Stimulated activated CD8-positive, alpha-beta memory T cell treated with anti-CD3 and anti-CD28 coated beads, Interleukin-4, amount 100 ng/mL, for 1 hour (primary cell): ENCODE measurements at places on chromosomes 2 and 18.

GRCh38 chr18:70219688-70220087 lies 14.2 kb upstream of the RTTN start:
- DNase-seq = no peak

GRCh38 chr2:35741556-35741955 lies 614.0 kb upstream of the CRIM1 start:
- no peak for DNase-seq

GRCh38 chr18:27719680-27720079 lies 457.2 kb downstream of the CDH2 start:
- DNase-seq = no peak

DNA sequence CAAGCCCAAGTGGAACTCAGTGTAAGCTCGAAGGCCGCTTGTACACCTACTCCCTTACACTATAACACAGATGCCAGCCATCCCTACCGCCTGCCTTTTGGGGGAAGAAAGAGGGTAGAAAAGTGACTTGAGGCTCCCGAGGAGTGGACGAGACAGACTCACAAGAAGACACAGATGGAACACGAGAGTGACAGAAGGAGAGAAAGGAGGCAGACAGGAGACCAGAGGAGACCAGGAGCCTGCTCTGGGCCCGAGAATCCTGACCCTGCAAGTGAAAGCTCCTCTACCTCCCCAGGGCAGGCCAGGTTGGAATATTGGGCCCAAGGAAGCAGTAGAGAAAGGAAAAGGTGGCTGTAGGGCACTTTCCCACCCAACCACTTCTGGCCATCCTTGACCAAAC lies 23.4 kb upstream of the TNS1 start:
- no peak for DNase-seq

GRCh38 chr18:1825296-1825695 lies 746.0 kb downstream of the METTL4 start:
- DNase-seq = no peak

DNA sequence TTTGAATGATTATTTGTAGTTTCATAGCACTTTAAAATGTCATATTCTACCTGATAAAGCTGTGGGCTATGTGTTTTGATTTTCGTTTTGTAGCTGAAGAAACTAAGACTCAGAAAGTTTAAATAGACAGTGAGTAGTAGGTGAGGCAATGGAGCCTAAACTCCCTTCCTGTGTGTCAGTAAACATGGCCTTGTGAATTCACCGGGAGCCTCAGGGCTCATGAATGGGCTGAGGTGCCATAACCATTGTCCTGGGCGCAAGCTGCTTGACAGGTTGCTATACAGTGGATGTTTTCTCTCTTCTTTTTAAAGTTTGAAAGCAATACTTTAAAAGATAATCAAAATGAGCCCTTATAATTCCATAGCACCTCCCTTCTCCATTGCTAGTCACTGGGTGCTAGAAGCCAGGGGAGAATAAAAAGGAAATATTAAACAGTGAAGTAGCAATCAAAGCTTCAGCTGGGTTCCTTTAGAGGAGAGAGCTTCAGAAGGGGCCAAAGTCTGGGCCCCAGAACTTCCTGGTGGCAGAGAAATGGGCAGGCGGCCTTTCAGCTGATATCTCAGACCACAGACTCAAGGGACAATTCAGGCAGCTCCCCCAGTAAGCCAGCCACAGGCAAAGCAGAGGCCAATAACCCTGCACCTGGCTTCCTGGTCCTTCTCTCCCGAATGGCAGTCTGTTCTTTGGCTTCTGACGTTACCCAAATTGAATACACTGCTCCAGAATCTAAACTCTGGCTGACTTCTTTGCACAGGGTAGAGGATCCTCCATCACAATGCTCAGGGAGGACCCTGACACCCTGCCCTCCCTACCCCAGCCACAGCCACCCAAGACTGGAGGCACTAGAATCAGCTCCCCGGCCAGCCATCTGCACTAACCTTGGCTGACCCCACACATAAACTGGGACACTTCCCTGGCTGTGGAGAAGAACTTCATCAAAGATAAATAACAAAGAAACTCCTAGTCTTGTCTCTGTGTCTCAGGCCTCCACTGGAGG lies 51.8 kb upstream of the NPAS2 start:
- DNase-seq = no peak

DNA sequence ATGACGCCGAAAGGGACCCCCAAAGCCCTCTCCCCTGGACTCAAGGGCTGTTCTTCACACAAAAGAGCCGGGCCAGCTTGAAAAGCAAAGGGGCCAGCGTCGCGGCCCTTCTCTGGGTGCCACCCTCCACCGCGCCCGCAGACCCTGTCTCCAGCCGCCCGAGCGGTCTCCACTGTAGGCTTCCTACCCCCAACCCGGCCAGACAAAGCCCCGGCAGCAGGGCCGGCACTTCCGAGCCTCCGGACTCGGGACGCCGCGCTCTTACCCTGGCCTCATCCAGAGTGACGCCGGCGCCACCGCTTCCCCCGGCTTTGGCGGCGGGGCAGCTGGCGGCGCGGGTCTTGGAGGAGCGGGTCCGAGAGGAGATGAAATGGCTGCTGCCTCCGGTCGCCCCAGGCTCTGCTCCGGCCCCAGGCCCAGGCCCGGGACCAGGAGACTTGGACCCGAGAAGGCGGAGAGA lies 603 bp downstream of the ATAD2B start:
- no peak for DNase-seq

DNA sequence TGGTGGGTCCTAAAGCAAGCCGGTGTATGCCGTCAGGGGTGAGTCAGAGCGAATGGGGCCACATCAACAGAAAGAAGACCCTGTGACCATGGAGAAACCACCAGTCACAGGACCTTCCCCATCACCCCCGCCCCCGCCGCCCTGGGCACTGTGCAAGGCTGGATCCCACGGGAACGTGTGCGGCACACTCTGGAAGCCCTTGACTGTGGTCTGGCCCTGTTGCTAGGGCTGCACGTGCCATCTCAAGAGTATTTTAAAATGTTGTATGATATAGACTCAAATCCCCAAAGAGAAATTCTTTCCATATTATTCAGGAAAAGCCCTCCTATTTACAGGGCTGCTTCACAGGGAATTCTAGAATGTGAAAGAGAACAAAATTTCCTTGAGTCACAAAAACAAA lies 174.8 kb downstream of the BCL2 start:
- DNase-seq = no peak

DNA sequence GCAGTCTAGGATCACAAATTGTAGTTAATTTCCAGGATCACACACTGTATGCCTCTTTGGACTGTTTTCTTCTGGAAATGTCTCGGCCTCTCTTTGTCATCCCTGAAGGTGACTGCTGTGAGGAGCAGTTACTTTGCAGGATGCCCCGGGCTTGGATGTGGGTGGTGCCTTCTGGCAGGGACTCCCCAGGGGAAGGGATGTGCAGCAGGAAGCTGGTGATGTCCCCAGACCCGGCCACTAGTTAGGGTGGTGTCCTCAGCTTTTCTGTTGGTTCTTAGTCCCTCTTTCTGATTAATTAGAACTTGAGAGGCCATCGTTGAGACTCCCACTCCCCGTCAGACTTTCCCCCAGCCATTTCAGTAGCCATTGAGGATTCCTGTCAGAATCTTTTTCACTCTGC lies 286.6 kb upstream of the HDAC4 start:
- no peak for DNase-seq

GRCh38 chr18:23718243-23718720 lies 29.0 kb downstream of the LAMA3 start:
- DNase-seq = no peak

DNA sequence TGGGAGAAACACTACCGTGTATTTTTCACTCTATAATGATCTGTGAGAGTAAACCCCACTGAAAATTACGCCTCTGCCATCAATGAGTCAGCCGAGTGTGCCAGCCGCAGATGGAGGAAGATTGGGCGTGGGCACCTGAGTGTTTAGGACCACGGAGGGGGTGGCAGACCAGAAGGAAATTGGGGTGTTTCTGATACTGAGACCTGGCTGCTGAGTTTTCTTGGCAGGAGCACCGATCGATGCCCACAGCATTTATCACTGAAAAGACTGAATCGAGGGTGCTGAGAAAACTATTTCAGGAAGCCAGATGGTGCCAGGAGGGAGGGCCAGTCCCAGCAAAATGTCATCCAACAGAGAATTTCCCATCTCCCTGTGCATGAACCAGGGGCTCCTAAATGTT lies 91.9 kb upstream of the TPO start:
- no peak for DNase-seq

- DNase-seq = no peak
These were observed 2.3 kb downstream of the DCAF17 start for GRCh38 chr2:171436307-171436706.

DNA sequence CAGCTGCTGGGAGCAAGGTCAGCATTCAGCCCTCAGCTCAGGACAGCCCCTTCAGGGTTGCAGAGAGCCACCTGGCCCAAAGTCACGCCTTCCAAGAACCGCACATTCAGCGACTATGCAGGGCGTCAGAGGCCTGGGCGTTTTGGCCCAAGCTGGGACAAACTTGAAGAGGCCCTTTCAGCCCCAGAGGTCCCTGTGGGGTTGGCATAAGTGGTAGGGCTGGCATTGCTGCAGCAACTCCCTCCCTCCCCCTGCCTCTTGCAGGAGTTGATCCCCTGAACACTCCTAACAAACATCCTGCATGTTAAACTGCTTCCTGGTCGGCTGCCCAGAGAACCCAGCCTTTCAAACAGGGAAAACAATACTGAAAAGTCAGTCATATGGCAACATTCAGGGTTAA lies 192.9 kb upstream of the SMAD2 start:
- DNase-seq = no peak

GRCh38 chr2:116411211-116411610 lies 1403.3 kb upstream of the DDX18 start:
- DNase-seq = no peak

DNA sequence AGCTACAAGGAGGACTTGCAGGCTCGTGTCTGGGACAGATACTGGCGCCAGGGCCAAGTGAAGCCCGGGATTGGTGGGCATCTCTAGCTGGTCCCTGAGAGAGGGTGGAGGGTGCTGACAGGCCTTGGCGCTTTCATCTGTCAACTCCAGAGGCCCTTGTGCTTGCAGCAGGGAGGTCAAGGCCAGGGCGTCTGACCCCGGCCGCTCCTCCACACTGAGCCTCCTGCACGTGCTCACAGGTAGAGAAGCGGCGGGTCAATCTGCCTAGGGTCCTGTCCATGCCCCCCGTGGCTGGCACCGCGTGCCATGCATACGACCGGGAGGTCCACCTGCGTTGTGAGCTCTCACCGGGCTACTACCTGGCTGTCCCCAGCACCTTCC lies 9.5 kb downstream of the CAPN10 start:
- DNase-seq = no peak

DNA sequence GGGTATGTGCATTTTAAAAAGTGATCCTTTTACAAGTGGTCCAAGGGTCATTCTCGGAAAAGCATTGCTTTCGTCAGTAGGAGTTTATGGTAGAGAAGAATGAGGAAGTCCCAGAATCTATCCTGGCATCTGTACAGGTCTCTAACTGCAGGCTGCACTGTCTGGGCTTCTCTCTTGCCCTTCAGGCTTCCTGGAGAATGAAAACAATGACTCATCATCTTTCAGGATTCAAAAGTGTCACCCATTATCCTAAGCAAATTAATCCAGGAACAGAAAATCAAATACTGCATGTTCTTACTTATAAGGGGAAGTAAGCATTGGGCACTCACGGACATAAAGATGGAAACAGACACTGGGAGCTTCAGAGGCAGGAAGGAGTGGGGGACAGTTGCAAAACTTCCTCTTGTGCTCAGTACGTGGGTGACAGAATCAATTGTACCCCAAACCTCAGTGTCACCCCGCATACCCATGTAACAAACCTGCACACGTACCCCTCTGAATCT lies 60.2 kb upstream of the TXNDC2 start:
- no peak for DNase-seq

DNA sequence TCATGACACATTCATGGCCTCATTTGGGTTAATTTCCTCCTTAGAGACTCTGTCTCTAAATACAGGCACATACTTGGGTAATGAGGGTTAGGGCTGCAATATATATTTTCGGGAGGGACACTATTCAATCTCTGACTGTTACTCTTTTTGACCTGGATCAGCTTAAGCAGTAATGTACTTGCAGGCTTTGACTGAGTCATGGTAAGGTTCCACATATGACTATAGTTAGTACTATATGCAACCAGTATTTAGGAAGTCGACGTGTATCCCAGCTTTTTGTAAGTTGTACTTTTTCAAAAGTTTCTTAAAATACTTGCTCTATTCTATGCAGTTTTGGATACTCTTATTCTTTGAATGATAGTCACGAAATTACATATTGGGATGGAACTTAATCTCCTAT lies 37.2 kb upstream of the CDH19 start:
- no peak for DNase-seq

- DNase-seq = no peak
These were observed 172.0 kb downstream of the LOXHD1 start for GRCh38 chr18:46484971-46485370.

- no peak for DNase-seq
These were observed 82.1 kb downstream of the CDC42EP3 start for GRCh38 chr2:37589298-37589697.

GRCh38 chr2:175557810-175558377 lies 376.4 kb upstream of the ATP5MC3 start:
- no peak for DNase-seq

DNA sequence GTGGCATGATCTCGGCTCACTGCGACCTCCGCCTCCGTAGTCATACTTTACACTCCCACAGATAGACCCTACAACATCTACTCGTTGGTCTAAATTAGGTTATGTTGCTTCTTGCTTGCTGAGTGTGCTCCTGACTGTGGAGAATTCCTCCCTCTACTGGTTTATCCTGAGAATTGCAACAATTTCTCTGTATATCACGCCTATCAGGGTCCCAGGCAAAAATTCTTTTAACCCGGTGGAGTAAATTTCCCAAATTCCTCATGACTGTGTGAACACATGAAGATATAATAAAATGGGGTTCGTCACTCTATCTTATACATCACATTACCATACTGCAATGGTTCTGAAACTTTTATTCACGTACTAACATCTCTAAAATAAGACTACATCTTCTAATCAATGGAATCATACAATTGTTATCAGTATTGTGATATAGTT lies 156.7 kb downstream of the EVA1A start:
- DNase-seq = no peak

DNA sequence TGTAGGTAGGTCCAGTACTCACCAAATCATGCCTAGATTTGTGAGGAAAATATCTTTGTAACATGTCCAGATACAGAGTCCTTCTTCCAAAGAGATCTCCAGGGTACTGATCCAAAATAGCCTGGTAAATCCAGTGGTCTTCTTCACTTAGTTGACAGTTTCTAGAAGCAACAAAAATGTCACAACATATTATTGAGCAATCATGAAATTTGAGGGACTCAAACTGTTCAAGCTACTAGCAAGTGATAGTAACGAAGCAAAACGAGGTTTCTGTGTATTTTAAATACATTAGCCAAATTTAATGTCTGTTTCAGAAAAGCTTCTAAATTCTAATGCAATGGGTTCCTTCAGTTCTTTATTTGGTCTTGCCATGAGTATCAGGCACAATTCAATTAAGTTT lies 142.8 kb downstream of the CCDC148 start:
- DNase-seq = no peak

DNA sequence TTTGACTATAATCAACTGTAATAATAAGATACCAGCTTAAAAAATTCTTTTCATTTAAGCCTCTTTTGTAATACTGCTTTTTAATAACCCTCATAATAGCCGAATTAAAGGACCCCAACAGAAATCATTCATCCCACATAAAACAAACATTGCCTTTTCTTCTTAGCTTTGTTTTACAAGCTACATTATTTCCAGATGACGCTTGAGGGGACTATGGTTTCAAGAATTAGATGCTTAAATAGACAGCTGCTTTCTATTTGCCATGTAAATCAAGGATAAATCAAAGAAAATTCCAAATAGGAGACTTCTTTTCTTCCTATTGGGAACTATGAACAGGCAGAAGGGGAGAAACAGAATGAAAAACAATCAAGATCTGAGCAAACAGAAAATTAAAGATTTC lies 200.7 kb upstream of the SMAD7 start:
- DNase-seq = no peak

- no peak for DNase-seq
These were observed 102.6 kb downstream of the VSNL1 start for GRCh38 chr2:17643031-17643615.
